ENCODE measurements at places on chromosomes 12 and 14. TPM values are rescaled to one million over a fixed set of nuclear protein-coding genes. Genes with fewer than 3 reads are reported as not detected.

The DNAJC22 gene
- total RNA-seq = 21.5 TPM

The SERPINA10 gene
- total RNA-seq = not detected

The FKBP3 gene
- 120 TPM for total RNA-seq

The TAS2R7 gene
- total RNA-seq = not detected

The CARMIL3 gene
- 0.60 TPM for total RNA-seq

The CDKN3 gene
- total RNA-seq = 68.2 TPM

The ZNF385A gene
- total RNA-seq = 11.3 TPM

The PTGER2 gene
- 1.9 TPM for total RNA-seq

The RPL10L gene
- total RNA-seq = not detected

The KLRC4 gene
- not detected for total RNA-seq

The ARG2 gene
- total RNA-seq = 1.6 TPM

The ERC1 gene
- total RNA-seq = 11.5 TPM

The GLIPR1 gene
- total RNA-seq = 31.6 TPM

The EML5 gene
- total RNA-seq = 0.45 TPM

The MUCL1 gene
- total RNA-seq = not detected

The ARMH4 gene
- total RNA-seq = 0.62 TPM

The TROAP gene
- total RNA-seq = 78.5 TPM

The ANKRD33 gene
- total RNA-seq = not detected

The ERP27 gene
- total RNA-seq = not detected

The NANOG gene
- not detected for total RNA-seq

The RIPK3 gene
- total RNA-seq = not detected

The CD163L1 gene
- 0.20 TPM for total RNA-seq

The MYF6 gene
- not detected for total RNA-seq

The UNC79 gene
- total RNA-seq = 0.01 TPM

The NELL2 gene
- not detected for total RNA-seq

The CACNA1C gene
- 0.09 TPM for total RNA-seq

The LRCOL1 gene
- total RNA-seq = not detected

The OVCH1 gene
- total RNA-seq = not detected

The FAM234B gene
- 4.6 TPM for total RNA-seq

The TMEM121 gene
- 7.3 TPM for total RNA-seq

The SERPINA1 gene
- total RNA-seq = 0.72 TPM

The TBX3 gene
- total RNA-seq = 51.2 TPM

The BICDL1 gene
- 2.5 TPM for total RNA-seq

The TRPV4 gene
- total RNA-seq = 0.08 TPM

The DAO gene
- total RNA-seq = not detected

The RCOR1 gene
- total RNA-seq = 34.3 TPM

The LRP1-AS gene
- total RNA-seq = not detected

The KCNK10 gene
- not detected for total RNA-seq

The CEBPE gene
- not detected for total RNA-seq

The CIROP gene
- not detected for total RNA-seq

The TMPRSS12 gene
- not detected for total RNA-seq

The C14orf119 gene
- 98.2 TPM for total RNA-seq

The CISTR gene
- total RNA-seq = not detected

The RNF212B gene
- total RNA-seq = not detected

The GRIN2B gene
- total RNA-seq = 4.5 TPM

The UNC119B gene
- 26.6 TPM for total RNA-seq

The SERPINA12 gene
- not detected for total RNA-seq

The RPS6KL1 gene
- 0.55 TPM for total RNA-seq
